B cell (primary cell): ENCODE measurements at places on chromosomes 16 and 17. TPM values are rescaled to one million over a fixed set of nuclear protein-coding genes. Genes with fewer than 3 reads are reported as not detected.

SEPHS2 gene
- polyA plus RNA-seq: 8.1 and 13.8 TPM in 2 replicates

GRCh38 chr17:38461683-38462082, 33.4 kb downstream of the ARHGAP23 start:
- no peak for DNase-seq
- no peak overlapping the region for H3K4me3 ChIP-seq
- H3K36me3 ChIP-seq: no peaks in the 10 kb centered on the region
- no peaks in the 10 kb centered on the region for H3K27me3 ChIP-seq

GRCh38 chr16:52547004-52547833, at the start of gene TOX3:
Gene TOX3, minus strand, starts transcription at chr16:52547143. Its CDS starts 420 bp downstream, at chr16:52546723.
- H3K27me3 ChIP-seq: peaks cover 13% of the 10 kb centered on the region
- no peaks in the 10 kb centered on the region for H3K36me3 ChIP-seq
- H3K4me1 ChIP-seq: no peaks in the 10 kb centered on the region
- no peak within 1 kb of the TSS for H3K27ac ChIP-seq

DNA sequence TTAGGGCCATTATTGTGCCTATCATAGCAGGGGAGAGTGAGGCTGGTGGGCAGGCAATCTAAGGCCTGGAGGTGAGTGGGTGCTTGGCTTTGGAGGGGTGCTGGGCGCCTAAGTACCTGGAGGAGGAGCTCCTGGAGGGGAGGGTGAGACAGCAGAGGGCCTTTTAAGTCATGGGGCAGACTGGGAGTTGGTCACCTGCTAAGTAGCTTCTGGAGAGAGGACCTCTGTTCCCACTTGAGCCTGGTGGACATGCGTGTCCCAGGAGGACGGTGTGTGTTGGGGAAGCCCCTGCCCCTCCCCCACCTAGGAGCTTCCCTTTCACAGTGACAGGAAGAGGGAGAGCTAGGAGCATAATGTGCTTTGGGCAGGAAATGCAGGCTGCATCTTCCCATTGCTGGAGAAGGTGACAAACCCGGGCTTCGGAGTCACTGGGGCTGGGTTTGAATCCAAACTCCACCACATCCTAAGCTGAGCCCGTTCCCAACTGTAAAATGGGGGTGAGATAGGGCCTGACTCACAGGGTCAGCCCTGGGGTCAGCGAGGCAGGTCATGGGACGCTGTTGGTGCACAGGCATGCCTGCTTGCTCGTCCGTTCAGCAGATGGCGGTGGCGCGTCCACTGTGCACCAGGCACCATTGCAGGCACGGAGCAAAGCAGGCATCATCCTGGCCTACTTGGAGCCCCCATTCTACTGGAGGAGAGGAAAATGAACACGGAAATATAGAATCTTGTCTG, 37.9 kb downstream of the CMIP start:
- no peak overlapping the region for H3K4me3 ChIP-seq
- H3K27me3 ChIP-seq: no peaks in the 10 kb centered on the region
- H3K27ac ChIP-seq: peak overlapping the region; percentile 92
- H3K4me1 ChIP-seq: peaks cover 61% of the 10 kb centered on the region
- no peak for DNase-seq

- no peaks in the 10 kb centered on the region for H3K27me3 ChIP-seq
- no peaks in the 10 kb centered on the region for H3K4me1 ChIP-seq
- no peak overlapping the region for H3K27ac ChIP-seq
- H3K36me3 ChIP-seq: no peaks in the 10 kb centered on the region
- no peak for DNase-seq
These were observed 195.2 kb upstream of the KIF2B start for GRCh38 chr17:53627511-53627910.

ANKFN1 gene
- not detected in 2 replicates for polyA plus RNA-seq

NTN1 gene
- polyA plus RNA-seq: 0.10 and 0.33 TPM in 2 replicates

DNA sequence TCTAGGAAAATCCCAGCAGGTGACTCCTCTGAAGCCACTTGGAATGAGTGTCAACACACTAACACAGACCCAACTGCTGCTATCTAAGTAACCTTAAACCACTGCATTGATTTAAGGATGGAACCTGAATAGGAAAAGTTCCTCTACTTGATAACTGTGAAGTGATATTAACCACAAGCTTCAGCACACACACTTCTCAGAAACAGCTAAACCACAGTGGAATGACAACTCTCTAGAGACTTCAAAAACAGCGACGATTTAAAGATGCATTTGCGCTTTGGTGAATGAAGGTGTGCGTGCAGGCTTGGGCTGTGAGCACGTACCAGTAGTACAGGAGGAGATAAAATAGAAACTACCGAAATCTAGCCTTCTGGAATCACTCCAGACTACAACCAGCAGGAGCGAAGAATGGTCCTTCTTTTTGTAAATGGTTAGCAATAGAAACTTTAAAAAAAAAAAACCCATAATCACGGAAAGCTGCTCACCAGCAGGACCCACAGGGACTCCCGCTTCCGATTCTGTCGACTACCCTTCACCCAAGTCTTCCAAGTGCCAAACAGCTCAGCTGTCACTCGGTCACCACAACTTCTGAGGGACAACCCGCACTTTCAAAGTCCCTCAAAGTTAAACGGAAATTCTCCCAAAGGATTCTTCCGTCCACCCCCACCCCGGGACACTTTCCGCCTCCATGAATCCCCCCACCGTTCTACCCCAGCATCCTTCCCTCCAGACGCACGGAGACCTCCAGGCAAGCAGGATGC, 137.7 kb upstream of the CORO6 start:
- peaks cover 11% of the 10 kb centered on the region for H3K36me3 ChIP-seq
- peak; percentile 85 for DNase-seq
- peak overlapping the region; percentile 95 for H3K4me3 ChIP-seq
- peak overlapping the region; percentile 80 for H3K27ac ChIP-seq
